ENCODE measurements at places on chromosomes 7 and 10.

DNA sequence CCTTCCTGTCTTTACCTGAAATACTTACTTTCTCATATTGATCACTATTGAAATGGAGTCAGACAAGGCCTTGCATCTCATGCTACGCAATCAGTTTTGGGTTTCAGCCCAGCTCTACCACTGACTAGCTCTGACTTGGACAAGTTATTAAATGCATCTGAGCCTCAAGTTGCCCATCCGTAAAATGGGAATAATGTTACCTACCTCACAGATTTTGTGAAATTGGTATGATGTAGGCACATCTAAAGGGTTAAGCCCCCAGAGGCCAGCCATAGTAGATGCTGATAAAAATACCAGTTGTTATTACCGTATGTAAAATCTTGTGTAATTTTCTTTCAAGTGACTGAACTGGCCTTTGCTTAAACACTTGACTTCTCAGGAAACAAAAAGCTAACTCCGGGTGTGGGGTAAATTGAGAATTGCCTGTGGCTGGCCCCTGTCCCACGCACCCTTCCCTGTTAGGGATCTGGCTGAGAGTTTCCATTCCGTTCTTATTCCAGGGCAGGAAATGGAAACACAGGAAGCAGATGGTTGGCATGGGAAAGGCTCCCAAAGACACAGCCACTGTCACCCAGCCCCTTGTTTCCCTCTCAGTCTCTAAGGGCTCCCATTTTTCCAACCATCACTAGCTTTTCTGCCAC lies 7.5 kb downstream of the DUSP5 start:
- DNase-seq: no peak

GRCh38 chr10:68124718-68125117 lies 15.4 kb downstream of the MYPN start:
- DNase-seq: no peak

- no peak for DNase-seq
Measured at GRCh38 chr7:143359771-143360353, 2.7 kb downstream of the FAM131B start.

DNA sequence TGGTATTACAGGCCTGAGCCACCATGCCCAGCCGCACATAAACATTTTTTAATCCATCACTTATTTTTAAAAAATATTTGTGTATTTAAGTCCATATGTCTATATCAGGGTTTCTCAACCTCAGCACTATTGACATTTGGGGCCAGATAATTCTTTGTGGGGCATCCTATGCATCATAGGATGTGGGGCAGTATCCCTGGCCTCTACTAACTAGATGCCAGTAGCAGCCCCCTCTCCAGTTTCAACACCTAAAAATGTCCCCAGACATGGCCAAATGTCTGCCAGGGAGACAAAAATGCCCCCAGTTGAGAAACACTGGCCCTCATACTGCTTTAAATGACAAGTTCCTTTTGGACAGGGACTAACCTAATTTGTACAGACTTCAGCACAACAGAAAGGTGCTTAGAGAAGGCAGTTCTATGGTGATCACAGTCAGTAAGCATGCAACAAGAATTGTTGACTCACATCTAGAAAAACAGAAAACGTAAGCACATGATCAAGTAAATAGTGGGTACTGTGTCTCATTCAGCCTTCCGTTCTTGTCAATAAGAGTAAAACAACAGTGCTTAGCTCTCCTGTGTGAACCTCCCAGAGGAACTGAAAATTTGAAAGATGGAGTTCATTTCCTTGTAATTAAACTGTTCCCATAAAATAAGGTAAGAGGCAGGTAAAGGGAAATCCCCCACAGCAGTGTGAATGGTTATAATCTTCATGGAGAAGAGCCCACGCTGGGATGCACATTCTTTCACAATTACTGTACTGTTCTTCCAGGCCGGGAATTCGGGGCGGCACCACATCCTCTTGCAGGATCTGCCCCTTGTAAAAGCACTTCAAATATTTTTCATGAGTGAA lies 17.3 kb upstream of the ADRB1 start:
- DNase-seq: no peak

- DNase-seq: no peak
Measured at GRCh38 chr7:18895456-18895855, 222.0 kb downstream of the TWIST1 start.

- DNase-seq: no peak
Measured at GRCh38 chr10:110569122-110569521, 1.6 kb downstream of the SMC3 start.

GRCh38 chr10:109173121-109173520 lies 750.2 kb downstream of the XPNPEP1 start:
- DNase-seq: no peak

DNA sequence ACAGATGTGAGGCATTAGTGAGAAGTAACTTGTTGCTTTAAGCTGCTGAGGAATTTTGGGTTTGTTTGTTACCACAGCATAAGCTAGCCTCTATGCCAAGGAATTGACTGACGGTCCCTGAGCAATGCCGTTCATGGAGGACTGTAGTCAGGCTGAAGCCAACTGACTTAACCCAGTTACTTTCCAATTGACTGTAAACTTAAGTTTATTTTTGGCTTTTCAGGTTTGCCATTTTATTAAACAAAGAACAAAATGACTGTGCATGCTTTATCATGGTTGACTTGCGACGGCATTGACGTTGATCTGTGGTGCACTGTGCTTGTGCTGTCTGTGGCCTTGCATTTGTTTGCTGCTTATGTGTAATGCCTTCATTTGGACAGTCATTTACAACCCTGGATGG lies 53.5 kb downstream of the DNAJB9 start:
- no peak for DNase-seq

DNA sequence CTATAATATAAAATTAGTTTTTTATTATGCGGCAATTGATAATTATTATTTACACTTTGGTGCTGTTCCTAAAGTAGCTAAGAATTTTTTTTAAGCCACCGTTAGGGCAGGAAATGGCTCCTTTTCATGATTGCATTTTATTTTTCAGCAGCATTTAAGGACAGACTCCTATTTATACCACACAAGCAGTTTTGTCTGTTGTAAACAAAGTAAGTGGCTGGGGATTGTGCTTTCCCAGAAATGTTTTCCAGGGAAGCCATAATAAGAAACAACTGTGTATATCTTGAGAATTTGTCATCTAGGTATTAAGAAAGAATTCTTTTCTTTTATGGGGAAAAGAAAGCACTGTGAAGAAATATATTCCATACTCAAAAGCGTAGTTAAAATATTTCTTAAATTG lies 232.0 kb downstream of the VTI1A start:
- no peak for DNase-seq

- DNase-seq: no peak
Measured at GRCh38 chr10:100155936-100156335, 29.9 kb downstream of the ERLIN1 start.

GRCh38 chr7:10537764-10538163 lies 435.9 kb upstream of the PHF14 start:
- no peak for DNase-seq
